ENCODE measurements at places on chromosomes 5 and 9. TPM values are rescaled to one million over a fixed set of nuclear protein-coding genes. Genes with fewer than 3 reads are reported as not detected.

- H3K4me3 ChIP-seq = no peak overlapping the region
- no peak overlapping the region for H3K27ac ChIP-seq
- no peaks in the 10 kb centered on the region for H3K36me3 ChIP-seq
- no peaks in the 10 kb centered on the region for H3K4me1 ChIP-seq
Observed at GRCh38 chr5:123262216-123262823, 160.9 kb downstream of the CEP120 start.

GRCh38 chr9:89597711-89598362, 7.0 kb upstream of the GADD45G start:
- no peak overlapping the region for H3K27ac ChIP-seq
- H3K27me3 ChIP-seq = no peaks in the 10 kb centered on the region
- H3K36me3 ChIP-seq = no peaks in the 10 kb centered on the region
- peak; percentile 44 for DNase-seq
- peaks cover 2% of the 10 kb centered on the region for H3K4me1 ChIP-seq

- H3K36me3 ChIP-seq = no peaks in the 10 kb centered on the region
- no peak overlapping the region for H3K27ac ChIP-seq
- H3K4me3 ChIP-seq = peak overlapping the region; percentile 27
- DNase-seq = no peak
- H3K27me3 ChIP-seq = peaks cover 7% of the 10 kb centered on the region
Observed at GRCh38 chr9:93184432-93185265, 710 bp downstream of the WNK2 start.

- no peaks in the 10 kb centered on the region for H3K36me3 ChIP-seq
- H3K4me3 ChIP-seq = no peak overlapping the region
- H3K27ac ChIP-seq = no peak overlapping the region
- DNase-seq = no peak
- no peaks in the 10 kb centered on the region for H3K27me3 ChIP-seq
Observed at GRCh38 chr5:173299820-173300219, 28.4 kb downstream of the STC2 start.

GRCh38 chr5:168786147-168786546, 207.0 kb upstream of the PANK3 start:
- no peaks in the 10 kb centered on the region for H3K36me3 ChIP-seq
- H3K27me3 ChIP-seq = no peaks in the 10 kb centered on the region
- no peaks in the 10 kb centered on the region for H3K4me1 ChIP-seq
- no peak for DNase-seq

DNA sequence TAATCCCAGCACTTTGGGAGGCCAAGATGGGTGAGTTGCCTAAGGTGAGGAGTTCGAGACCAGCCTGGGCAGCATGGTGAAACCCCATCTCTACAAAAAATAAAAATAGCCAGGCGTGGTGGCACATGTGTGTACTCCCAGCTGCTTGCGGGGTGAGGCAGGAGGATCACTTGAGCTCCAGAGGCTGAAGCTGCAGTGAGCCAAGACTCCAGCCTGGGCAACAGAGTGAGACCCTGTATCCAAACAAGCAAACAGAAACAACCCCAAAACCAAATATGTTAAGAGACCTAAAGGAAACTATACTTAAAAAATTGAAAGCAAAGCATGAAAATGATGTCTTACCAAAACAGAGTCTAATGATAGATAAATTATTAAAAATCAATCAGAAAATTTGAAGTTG, 12.4 kb downstream of the HNRNPAB start:
- peak overlapping the region; percentile 26 for H3K27ac ChIP-seq
- H3K27me3 ChIP-seq = no peaks in the 10 kb centered on the region
- peaks cover 6% of the 10 kb centered on the region for H3K4me1 ChIP-seq
- DNase-seq = no peak

DNA sequence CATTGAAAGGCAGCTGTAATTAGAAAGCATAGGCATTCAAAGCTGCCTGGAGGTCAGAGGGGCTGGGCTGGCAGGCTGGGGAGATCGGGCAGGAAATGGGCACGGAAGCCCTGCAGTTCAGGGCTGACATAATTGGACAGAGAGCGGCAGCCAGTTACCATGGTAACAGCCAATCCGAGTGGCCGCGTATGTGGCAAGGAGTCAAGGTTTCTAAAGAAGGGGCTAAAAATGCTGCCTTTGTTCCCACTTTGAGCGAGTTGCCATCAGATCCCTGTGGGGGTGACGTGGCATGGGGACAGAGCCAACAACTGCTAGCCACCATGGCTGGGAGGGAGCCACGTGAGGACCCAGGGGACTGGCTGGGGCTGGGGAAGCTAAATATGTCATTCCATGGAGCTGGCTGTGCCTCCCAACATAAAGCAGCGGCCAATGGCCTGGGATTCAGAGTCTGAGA, 44.7 kb upstream of the NDFIP1 start:
- H3K27ac ChIP-seq = no peak overlapping the region
- DNase-seq = peak; percentile 23
- H3K4me3 ChIP-seq = no peak overlapping the region
- no peaks in the 10 kb centered on the region for H3K36me3 ChIP-seq
- peaks cover 4% of the 10 kb centered on the region for H3K4me1 ChIP-seq
- H3K27me3 ChIP-seq = no peaks in the 10 kb centered on the region

- H3K27ac ChIP-seq = no peak overlapping the region
- DNase-seq = no peak
- no peaks in the 10 kb centered on the region for H3K36me3 ChIP-seq
- H3K27me3 ChIP-seq = no peaks in the 10 kb centered on the region
- H3K4me3 ChIP-seq = no peak overlapping the region
- H3K4me1 ChIP-seq = peaks cover 5% of the 10 kb centered on the region
Observed at GRCh38 chr9:135217836-135218235, 130.4 kb downstream of the OLFM1 start.

GRCh38 chr9:16727452-16728136, 142.9 kb downstream of the BNC2 start:
- no peak for DNase-seq
- H3K27ac ChIP-seq = peak overlapping the region; percentile 82
- peak overlapping the region; percentile 49 for H3K4me3 ChIP-seq
- no peaks in the 10 kb centered on the region for H3K36me3 ChIP-seq
- H3K4me1 ChIP-seq = peaks cover 19% of the 10 kb centered on the region

GRCh38 chr9:111969061-111969460, 72.4 kb downstream of the UGCG start:
- no peaks in the 10 kb centered on the region for H3K4me1 ChIP-seq
- no peaks in the 10 kb centered on the region for H3K36me3 ChIP-seq
- H3K4me3 ChIP-seq = no peak overlapping the region
- no peak overlapping the region for H3K27ac ChIP-seq

DNA sequence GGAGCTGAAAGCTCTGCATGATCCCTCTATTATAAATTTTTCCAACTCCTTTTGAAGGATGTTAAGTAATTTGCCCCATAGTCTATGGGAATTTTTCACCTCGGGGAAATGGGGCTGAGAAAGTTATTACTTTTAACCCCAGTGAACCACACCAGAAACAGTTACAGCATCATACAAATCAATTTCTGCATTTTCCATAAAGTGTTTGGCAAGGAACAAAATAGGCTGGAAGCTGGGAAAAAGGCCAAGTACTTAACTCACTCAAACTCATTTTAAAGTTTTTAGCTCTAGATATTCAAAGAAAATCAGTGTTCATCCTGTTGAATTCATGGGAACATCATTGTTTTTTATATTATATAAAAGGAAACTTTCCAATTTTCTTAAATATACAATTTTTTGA, 160.9 kb downstream of the SH3GL2 start:
- no peak overlapping the region for H3K4me3 ChIP-seq
- H3K27ac ChIP-seq = no peak overlapping the region
- H3K27me3 ChIP-seq = no peaks in the 10 kb centered on the region
- DNase-seq = no peak

DNA sequence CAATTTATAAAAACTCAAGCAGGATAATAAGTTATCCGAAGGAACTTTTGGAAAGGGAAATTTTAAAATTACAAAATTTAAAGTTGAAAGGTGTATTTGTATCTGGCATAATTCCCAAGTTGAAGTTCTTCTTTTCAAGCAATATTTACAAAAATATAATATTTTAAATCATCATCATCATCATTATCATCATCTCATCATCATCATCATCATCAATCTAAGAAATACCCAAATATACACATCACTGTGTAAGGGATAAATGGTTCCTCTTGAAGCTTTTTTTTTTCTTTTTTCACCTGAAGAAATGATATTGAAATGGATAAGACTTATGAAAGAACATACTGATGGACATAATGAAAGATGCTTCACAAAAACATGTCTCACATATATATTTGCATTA, 254.9 kb upstream of the ARRDC3 start:
- H3K27ac ChIP-seq = no peak overlapping the region
- H3K4me3 ChIP-seq = no peak overlapping the region
- no peak for DNase-seq
- H3K36me3 ChIP-seq = no peaks in the 10 kb centered on the region

- H3K36me3 ChIP-seq = no peaks in the 10 kb centered on the region
- H3K4me3 ChIP-seq = no peak overlapping the region
- H3K27ac ChIP-seq = no peak overlapping the region
- no peaks in the 10 kb centered on the region for H3K27me3 ChIP-seq
Observed at GRCh38 chr9:107108342-107109130, 174.5 kb upstream of the RAD23B start.

GRCh38 chr5:1299961-1300360, 5.1 kb upstream of the TERT start:
- peaks cover 5% of the 10 kb centered on the region for H3K4me1 ChIP-seq
- peaks cover 7% of the 10 kb centered on the region for H3K27me3 ChIP-seq
- H3K36me3 ChIP-seq = no peaks in the 10 kb centered on the region
- no peak overlapping the region for H3K4me3 ChIP-seq
- H3K27ac ChIP-seq = no peak overlapping the region

GRCh38 chr9:121574774-121575519, 75.3 kb upstream of the GGTA1 start:
- H3K4me3 ChIP-seq = no peak overlapping the region
- H3K27me3 ChIP-seq = no peaks in the 10 kb centered on the region
- DNase-seq = no peak

GRCh38 chr5:17123010-17123409, 94.4 kb upstream of the BASP1 start:
- no peaks in the 10 kb centered on the region for H3K27me3 ChIP-seq
- no peak for DNase-seq
- H3K4me1 ChIP-seq = no peaks in the 10 kb centered on the region
- H3K27ac ChIP-seq = no peak overlapping the region

DNA sequence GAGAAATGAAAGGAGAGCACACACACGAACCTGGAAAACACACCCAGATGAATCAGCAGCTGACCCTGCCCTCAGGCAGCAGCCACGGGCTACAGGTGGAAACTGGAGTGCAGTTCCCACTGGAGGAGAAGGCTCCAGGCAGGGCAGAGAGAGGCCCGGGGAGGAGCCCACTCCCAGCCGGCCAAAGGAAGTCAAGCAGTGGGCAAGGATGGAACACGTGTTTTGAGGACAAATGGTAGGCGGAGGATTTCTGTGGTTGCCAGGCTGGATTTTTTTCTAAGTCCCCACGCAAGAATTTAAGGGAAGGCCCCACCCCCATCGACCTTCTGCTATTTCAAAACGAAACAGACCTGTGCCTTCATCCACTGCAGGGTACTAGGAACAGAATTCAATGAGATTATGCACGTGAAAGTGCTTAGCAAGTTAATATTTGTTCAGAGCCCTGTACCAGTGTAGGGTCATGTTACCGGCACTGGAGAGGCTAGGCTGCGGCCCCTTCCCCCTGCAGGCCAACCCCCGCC, 6.8 kb downstream of the EPB41L4B start:
- H3K4me1 ChIP-seq = peaks cover 19% of the 10 kb centered on the region
- no peak overlapping the region for H3K27ac ChIP-seq
- DNase-seq = peak; percentile 54
- no peak overlapping the region for H3K4me3 ChIP-seq

DNA sequence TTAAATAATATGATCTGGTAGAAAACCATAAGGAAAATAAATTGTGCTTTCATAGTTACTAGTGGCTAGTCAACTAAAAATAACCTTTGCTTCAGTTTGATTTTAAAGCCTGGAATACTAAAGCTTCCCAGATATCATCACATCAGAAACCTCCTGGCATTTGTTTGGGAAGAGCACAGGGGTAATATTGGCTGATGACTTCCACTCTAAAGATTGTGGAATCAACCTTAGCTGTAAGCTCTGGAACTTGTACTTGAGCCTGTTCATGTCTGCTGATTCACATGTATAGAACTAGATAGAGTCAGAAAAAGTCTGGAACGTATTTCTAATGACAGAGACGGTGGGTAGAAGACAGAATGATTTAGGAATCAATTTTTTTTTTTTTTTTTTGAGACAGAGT, 345.0 kb downstream of the CWC27 start:
- H3K27me3 ChIP-seq = no peaks in the 10 kb centered on the region
- DNase-seq = no peak
- no peak overlapping the region for H3K4me3 ChIP-seq
- H3K36me3 ChIP-seq = no peaks in the 10 kb centered on the region
- H3K4me1 ChIP-seq = no peaks in the 10 kb centered on the region

- no peaks in the 10 kb centered on the region for H3K27me3 ChIP-seq
- no peak for DNase-seq
- no peak overlapping the region for H3K27ac ChIP-seq
- peaks cover 7% of the 10 kb centered on the region for H3K4me1 ChIP-seq
Observed at GRCh38 chr5:40738502-40738901, 17.3 kb downstream of the TTC33 start.

GRCh38 chr5:106288979-106289378, 1381.8 kb downstream of the EFNA5 start:
- no peaks in the 10 kb centered on the region for H3K36me3 ChIP-seq
- no peak for DNase-seq
- no peak overlapping the region for H3K27ac ChIP-seq
- no peak overlapping the region for H3K4me3 ChIP-seq
- no peaks in the 10 kb centered on the region for H3K27me3 ChIP-seq

Gene FRRS1L
- total RNA-seq = not detected

Gene CDH10
- 0.49 TPM for total RNA-seq

Gene SPAG8
- 2.5 TPM for total RNA-seq

Gene C9orf153
- 1.0 TPM for total RNA-seq

Gene SPINK13
- not detected for total RNA-seq

Gene KLF4
- total RNA-seq = 78.6 TPM

Gene ZNF879
- 5.3 TPM for total RNA-seq

Gene IFNE
- total RNA-seq = not detected

Gene ZNF618
- total RNA-seq = 11.5 TPM

Gene PCDHGA1
- not detected for total RNA-seq

Gene ADGRD2
- total RNA-seq = not detected
